Urinary bladder (tissue), 4 donors: ENCODE measurements at places on chromosomes 5 and 9.

GRCh38 chr9:99712214-99712613 is 109.5 kb upstream of the NR4A3 start:
- no peak for DNase-seq

GRCh38 chr9:91814753-91815152 is 135.3 kb downstream of the ROR2 start:
- no peak for DNase-seq

DNA sequence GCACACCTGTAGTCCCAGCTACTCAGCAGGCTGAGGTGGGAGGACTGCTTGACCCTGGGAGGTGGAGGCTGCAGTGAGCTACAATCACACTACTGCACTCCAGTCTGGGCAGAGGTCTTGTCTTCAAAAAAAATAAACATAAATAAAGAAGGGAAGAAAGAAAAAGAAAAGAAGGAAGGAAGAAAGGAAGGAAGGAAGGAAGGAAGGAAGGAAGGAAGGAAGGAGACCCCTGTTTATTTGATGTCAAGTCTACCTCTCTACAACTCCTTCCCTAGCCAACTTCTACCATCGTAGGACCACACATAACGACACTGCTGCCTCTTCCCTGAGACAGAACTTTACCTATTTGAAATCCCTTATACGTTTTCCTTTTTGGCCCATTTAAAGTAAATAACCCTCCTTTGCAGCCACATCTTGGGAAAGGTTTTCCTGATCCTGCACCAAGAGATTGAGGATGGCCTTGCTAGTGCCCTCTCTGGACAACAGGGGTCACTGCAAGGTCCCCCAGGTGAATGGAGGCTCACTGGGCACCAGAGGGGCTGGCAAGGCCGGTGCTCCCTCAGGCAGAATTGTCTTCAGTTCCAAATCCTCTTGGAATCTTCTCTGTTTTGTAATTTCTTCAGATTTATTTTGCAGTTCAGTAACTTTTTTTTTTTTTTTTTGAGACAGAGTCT is 10.5 kb downstream of the RPS14 start:
- no peak for DNase-seq

DNA sequence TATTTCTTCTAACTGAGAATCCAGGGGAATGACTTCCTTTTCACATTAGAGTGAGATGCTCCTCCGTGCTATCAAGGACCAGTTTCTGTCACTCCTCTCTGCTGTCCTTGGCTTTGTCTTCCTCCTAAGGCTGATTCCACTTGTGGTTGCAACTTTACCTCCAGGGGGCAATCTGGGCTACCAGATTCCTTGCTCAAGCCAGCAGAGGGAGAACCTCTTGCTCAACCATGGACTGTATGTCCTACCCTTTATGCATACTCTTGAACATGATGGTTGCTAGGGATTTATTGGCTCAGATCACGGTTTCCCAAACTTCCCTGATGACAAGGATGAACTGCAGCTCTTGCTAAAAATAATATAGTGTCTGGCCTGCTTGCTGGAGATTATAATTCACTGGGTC is 24.0 kb downstream of the NNT start:
- no peak for DNase-seq

DNA sequence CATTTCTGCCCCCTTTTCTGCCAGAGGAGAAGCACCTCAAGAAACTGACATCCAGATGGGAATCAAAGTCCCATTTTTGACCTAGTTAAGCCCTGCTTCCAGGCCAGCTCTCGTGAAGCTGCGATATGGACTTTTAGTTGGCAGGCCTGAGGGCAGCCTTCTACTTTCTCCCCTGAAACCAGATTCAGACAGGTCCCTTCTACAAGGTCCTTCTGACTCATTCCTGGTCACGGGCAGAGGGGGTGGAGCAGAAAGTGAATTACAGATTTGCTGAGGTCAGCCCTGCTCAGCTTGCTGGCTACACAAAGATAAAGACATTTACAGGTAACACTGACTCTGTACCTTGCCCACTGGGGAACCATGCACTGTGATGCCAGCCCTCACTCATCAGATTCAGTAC is 52.8 kb upstream of the TUT7 start:
- DNase-seq: no peak

- DNase-seq: no peak
Measured at GRCh38 chr5:72242796-72243475, 77.1 kb downstream of the MRPS27 start.

DNA sequence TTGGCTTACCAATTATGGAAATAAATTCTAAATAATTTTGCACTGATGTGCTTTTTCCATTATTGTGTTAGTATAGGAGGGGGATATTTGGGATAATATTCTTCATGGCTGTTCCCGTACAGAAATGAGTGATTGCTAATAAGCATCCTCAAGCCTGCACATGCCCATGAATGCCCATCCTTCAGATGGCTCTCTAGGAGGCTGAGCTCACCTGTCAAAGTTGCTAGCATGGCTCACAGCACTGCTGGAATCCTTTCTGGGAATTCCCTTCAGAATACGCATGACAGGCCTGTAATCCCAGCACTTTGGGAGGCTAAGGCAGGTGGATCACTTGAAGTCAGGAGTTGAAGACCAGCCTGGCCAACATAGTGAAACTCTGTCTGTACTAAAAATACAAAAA is 124.1 kb downstream of the NXNL2 start:
- no peak for DNase-seq

DNA sequence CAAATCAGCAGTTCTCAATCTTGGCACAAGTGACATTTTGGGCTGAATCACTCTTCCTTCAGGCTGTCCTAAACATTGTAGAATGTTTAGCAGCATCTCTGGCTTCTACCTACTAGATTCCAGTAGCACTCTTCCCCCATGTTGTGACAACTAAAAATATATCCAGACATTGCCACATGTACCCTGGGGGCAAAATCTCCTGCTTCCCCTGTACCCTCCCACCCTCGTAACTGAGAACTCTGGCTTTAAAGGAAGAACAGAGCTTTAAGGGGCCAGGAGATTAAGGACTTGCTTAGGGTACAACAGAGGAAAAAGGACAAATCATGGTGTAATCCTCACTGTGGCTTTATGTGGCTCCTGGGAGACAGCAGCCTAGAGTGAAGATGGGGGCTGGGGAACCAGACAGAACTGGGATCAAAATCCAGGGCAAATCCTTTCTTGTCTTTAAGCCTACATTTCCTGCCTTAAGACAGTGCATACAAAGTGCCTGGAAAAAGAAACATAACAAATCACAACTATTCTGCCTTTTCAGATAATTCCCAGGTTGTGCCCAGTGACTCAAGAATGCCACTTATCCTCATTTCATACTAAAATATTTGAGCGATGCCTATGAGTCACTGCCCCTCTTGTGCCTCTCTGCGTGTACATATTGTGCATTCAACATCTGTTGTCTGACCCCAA is 109.3 kb downstream of the DAPK1 start:
- no peak for DNase-seq

DNA sequence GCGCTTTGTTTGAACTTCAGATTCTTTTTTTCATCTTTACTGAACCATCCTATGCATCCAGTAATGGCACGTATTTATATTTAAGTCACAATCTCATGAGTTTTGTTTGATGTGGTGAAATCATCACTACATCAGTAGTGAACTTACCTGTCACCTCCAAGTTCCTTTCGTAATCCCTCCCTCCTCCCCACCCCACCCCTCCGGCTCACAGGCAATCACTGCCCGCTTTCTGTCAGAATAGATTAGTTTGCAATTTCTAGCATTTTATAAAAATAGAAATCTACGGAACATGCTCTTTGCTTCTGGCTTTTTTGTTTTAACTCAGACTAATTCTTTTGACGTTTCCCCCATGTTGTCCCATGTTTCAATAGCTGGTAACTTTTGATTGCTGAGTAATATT is 305.4 kb upstream of the IRX4 start:
- DNase-seq: no peak

- no peak for DNase-seq
Measured at GRCh38 chr5:74640954-74641734, 616 bp upstream of the ENC1 start.

DNA sequence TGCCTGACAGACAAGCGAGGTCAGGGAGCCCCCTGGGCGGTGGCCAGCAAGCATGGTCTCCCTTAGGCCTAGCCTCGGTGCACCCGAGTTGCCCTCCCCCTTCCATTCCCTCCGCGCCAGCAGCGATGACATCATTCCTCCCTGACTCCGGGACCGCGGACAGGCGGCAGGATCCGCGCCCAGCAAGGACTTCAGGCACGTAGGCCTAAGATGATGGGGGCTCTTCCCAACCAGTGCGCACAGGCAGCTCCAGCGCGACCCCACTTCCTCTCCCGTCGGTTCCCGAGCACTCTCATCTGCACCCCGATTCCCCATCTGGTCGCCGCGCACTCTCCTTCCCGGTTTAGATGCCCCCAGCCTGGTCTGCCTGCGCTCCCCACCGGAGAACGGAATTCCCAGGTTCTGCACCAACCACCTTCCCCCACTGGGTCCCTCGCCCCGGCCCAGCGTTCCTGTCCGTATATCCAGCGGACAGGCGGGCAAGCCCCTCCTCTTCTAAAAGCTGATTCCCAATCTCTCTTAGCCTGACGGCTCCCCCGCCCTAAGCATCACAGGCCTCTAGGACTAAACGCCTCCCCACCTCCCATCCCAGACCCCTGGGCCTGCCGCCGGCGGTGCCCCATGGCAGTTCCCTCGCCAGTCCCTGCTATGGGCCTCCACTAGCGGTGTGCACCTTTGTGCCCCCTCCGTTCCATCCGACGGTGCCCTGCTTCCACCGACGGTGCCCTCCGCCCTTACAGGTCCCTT is 931 bp downstream of the FAM219A start:
- DNase-seq: peak; percentile 29

DNA sequence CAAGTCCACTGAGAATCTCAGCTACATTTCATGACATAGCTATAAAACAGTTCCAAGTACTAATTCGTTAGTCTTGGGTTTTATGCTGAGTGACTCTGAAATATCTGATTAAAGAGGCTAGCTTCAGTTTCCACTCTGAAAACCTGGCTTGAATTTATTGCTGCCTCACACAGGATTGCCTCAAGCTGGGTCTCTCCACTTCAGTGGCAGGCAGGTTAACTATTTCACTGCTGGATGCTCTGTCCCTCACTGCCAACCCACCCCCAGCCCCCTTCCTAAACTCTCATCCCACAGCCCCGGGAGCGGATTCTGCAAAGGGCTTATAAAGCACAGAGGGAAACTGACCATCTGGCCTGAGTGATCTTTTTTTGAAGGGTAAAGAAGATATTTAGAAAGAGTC is 318.3 kb downstream of the MLLT3 start:
- DNase-seq: no peak

GRCh38 chr9:113677057-113677456 is 199.1 kb upstream of the ZNF618 start:
- DNase-seq: no peak

DNA sequence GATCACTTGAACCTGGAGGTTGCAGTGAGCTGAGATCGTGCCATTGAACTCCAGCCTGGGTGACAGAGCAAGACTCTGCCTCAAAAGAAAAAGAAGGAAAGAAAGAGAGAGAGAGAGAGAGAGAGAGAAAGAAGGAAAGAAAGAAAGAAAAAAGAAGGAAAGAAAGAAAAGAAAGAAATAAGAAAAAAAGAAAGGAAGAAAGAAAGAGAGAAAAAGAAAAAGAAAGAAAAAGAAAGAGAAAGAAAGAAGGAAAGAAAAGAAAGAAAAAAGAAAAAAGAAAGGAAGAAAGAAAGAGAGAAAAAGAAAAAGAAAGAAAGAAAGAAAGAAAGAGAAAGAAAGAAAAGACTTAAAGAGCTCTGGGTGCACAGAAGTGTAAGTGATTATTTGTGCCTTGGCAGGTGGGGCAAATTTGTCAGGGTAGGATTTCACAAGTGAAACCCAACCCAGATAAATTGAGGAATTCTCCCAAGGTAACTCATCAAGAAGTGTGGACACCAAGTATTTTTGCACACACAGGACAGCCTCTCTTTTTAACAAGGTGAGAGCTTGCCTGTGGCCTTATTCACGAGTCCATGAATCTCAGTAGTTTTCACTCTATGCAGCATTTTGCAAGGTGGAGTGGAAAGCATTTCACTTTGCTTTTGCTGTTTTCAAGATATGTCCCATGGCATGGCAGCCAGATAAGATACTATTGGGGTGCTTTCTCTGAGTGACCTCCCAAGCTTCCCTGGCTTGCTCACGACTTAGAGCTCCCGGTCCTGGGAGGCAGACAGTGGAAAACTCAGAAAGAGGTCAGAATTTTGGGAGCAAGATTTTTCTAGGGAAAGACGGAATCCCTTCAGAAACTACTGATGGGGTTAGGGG is 57.8 kb downstream of the C9orf153 start:
- DNase-seq: no peak

GRCh38 chr9:79129865-79130480 is 441.8 kb upstream of the TLE4 start:
- peak; percentile 39 for DNase-seq

- no peak for DNase-seq
Measured at GRCh38 chr5:43485406-43485805, 1.7 kb upstream of the TMEM267 start.

- DNase-seq: no peak
Measured at GRCh38 chr5:55324815-55325418, 17.1 kb downstream of the MTREX start.

DNA sequence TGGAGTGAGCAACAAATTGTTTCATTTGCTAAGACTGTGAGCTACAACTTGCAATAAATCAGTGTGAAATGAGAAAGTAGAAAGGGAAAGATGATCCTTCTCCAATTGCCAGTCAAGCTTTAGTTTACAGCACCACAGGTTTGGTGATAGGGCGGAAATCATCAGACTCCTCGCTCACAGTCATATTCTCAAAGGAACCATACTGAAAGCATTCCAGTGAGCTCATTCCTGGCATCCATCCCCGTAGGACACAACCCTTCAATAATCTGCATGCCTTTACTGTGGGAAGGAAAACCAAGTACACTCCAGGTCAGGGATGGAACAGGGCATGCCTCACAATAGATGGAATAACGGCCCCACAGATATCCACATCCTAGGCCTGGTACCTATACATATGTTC is 80.7 kb downstream of the FSTL4 start:
- peak; percentile 57 for DNase-seq

DNA sequence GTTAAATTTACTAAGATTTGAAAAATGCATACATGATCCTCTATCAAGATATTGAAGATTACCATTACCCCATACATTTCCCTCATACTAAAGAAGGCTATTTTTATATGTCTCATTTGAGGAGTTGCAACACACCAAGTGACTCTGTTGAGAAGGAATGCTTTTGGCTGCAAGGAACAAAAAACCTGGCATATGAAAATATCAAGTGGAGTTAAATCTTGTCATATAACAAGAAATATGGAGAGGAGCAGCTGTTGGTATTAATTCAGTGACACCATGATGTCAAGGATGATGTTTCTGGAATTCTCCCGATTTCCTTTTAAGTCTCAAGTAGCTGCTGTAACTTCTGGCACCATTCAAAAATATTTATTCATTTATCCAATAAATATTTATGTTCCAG is 193.8 kb downstream of the CSNK1G3 start:
- DNase-seq: no peak

- no peak for DNase-seq
Measured at GRCh38 chr5:59956130-59956783, 62.7 kb upstream of the PDE4D start.

DNA sequence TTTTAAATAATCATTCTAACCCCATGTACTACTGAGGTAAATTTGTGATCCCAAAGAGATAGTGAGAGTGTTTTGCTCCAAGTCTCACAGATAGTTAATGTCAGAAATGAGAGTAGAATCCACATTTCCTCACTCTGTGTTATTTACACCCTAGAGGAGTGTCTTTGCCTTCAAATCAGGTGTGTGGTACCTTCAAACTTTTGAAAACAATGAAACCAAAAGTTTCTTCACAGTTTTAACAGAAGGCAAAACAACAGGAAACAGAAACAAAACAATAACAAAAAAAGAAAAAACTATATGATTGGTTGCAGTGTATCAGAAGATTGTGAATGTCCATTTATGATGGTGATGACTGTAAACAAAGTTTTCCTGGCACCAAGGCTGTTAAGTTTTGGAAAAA is 85.9 kb downstream of the ERBIN start:
- DNase-seq: no peak
